ELR (cell line): ENCODE measurements at places on chromosomes 3 and 15.
A peak's percentile ranks its signal among the peaks of the same experiment; 100 is the strongest.

DNA sequence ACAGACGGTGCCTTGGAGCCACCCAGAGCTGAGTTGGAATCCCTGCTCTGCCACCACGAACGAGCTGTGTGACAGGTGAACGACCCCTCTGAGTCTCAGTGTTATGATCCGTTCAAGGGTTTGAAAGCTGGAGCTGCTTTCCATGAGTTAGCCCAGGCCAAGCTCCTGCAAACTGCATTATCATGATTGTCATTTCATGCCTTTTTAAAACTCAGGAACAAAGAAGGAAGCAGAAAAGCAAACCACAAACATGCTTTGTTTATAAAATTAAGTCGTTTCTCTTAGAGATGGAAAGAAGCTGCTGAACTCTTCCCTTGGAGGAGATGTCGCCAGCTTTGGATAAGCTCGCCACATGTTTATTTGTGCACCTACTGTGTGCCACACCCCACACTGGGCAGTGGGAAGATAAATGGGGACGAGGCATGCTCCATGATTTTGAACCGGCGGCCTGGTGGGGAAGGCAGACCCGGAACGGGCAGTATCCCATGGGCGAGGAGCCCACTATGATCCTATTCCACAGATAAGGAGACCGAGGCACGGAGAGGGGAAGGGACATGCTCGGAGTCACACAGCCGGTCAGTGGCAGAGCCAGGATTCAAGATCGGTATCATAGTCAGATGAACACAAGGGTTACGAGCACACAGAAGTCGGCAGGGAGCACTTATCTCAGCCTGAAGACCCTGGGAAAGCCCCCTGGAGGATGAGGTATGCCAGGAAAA, 15.9 kb downstream of the HRH1 start:
- DNase-seq = no peak

DNA sequence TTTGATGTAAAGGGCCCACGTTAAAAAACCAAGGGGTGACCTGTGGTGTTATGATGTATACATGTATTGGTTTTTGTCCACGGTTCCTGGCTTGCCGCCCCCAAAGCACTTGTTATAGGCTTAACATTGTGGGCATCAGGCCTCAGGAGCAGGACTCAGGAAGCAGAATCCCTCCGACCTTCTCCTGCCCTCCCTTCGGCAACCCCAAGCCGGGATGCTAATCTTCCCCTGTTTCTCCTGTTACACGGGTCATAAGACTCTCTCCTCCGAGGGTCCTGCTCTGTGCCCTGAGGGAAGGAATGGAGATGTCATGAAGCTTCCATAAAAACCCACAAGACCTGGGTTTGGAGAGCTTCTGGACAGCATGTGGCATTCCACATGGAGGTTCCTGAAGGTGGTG, 48.8 kb downstream of the RPLP1 start:
- DNase-seq = no peak

DNA sequence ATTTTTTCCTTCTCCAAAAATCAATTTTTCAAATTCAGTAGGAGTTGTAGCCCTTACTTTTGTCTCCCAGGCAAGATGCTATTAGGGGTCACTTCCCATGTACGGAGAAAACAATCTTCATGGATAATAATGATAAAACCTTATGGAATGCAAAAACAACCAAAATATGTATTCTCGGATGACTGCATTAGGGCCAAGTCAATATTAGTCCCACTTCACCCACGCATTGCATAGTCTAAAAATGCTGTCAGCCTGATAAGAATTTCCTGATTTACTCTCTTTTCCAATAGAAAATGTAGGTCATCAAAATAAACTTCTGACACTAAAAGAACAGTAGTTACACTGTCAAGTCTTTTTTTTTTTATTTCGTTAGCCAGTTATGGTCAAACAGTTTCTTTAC, 2.7 kb downstream of the VGLL3 start:
- peak; percentile 95 for DNase-seq

GRCh38 chr3:14564741-14565140, 24.6 kb upstream of the GRIP2 start:
- DNase-seq = no peak

- DNase-seq = no peak
These were observed 174.5 kb upstream of the WNT5A start for GRCh38 chr3:55661571-55661970.

- peak; percentile 10 for DNase-seq
These were observed 27.6 kb downstream of the ZFAND6 start for GRCh38 chr15:80087104-80087503.

DNA sequence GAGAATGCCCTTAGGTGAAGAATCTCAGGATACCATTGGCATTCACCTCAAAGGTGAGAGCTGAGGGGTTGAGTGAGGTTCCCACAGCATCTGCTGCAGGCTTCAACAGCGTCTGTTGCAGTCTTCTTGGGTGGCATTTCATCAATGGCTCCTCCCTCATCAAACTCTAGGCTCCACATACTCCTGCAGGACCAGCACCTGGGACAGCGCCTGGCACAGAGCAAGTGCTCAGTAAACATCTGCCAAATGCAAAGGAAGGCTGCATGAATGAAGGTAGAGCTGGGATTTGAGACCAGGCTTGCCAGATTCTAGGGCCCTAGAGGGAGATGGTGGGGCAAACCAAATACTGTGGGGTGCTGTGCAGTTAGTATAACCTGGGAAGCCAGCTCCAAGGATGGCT, 9.6 kb downstream of the TRH start:
- DNase-seq = peak; percentile 17

DNA sequence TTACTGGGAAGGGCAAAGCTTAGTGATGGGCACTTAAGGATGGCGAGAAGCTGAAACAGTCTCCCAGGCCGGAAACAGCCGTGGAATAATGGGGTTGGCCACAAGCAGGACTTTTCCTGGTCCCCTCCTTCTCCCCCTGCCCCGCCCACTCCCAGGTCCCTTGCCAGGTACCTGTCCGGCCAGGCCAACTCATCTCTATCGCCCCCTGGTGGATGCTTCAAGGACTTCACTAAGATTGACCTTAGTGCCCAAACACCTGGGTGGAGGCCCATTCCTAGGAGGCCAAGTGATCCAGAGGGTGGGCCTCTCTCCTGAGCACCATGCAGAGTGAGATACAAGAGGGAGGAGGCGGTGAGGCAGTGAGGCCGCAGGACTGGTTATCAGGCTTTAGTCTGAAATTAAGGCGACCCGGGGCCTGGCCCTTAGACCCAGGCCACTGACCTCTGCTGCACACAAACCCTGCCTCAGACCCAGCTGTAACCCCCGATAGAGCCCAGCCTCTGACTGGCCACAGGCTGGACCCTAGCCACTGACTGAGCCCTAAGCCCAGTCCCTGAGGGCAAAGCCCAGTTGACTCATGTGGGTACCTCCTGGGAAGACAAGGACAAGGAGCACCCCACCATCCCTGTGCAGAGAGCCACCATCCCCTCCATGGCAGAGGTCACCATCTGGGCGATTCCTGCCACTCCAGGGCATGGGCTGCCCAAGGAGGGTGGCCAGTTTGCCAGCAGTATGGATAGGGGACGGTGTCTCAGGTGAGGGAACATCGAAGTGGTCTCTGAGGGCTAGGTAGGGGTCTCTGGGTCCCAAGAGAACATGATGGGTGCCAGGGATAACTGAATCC, 37.6 kb downstream of the VIPR1 start:
- DNase-seq = peak; percentile 46
